ENCODE measurements at places on chromosomes 1 and 21.

DNA sequence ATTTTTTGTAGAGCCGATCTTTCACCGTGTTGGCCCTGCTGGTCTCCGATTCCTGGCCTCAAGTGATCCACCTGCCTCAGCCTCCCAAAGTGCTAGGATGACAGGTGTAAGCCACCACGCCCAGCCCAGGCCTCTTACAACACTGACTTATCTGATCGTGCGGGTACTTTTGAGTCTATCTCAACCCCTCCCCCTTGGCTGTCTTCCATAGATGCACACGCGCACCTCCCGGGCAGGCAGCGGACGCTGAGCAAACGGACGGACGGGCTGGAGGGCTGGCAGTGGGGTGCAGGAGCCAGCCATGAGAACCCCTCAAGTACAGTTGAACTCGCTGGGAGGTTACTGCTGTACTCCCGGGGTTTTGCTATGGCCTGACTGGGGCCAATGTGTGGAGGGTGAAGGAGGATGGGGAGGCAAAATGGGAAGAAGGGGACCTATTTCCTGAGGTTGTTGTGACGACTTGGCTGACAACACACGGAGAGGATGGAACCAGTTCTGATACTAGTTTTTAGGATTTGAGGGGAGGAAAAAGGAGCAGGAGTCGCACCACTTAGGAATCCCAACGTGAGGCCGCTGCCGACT lies 959 bp downstream of the CD58 start:
- peak; percentile 51 for DNase-seq

GRCh38 chr1:2468041-2468472 lies 8.0 kb upstream of the PLCH2 start:
- DNase-seq: peak; percentile 50

DNA sequence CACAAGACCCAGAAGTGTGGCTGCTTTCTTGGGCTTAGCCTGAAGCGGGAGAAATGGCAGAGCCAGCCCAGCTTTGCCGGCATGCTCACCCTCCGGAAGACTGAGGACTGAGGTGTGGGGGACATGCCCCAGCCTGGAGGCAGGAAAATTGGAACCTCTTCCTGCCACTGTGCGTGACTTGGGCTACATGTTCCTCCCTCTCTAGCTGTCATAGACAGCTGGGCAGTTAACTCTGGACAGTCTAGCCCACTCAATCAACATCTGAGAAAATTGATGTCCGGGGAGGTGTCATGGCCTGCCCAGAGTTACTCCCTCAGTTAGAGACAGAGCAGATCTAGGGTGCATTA lies 59.7 kb downstream of the UBE2T start:
- DNase-seq: no peak

DNA sequence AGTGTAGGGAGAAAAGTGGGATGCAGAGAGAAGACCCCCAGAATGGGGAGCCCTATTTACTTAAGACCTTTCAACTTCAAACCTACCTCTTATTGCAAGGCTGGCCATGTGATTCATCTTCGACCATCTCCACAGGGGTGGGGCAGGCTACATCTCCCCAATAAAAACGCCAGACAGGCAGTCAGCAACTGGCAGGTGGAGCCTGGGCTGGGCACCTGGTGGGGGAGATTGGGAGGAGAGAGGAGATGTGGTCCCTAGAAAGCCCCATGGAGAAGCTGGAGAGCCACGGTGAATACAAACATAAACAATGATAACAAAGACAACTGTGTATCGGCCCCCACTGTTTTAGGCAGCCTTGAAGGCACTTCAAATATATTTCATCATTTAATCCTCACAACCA lies 336.7 kb upstream of the PROX1 start:
- DNase-seq: no peak

GRCh38 chr1:24875991-24876506 lies 54.0 kb downstream of the RUNX3 start:
- no peak for DNase-seq

DNA sequence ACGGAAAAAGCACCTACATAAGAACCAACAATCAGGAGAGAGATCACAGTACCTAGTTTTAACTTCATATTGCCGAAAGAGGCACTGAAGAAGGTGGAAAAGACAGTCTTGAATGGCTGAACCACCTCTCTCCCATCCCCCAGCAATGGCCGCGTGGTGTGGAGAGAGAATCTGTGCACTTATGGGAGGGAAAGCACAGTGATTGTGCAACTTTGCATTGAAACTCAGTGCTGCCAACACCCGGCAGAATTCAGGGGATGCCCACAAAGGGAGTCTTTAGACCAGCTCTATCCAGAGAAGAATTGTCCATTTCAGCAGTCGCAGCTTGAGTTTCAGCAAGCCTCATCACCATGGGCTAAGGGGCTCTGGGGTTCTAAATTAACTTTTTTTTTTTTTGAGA lies 186.3 kb upstream of the USP25 start:
- DNase-seq: no peak

GRCh38 chr1:205813755-205814058 lies 709 bp upstream of the SLC41A1 start:
- no peak for DNase-seq

- no peak for DNase-seq
These were observed 113.1 kb upstream of the RGS18 start for GRCh38 chr1:192045131-192045530.

- no peak for DNase-seq
These were observed 949.3 kb downstream of the MRPL39 start for GRCh38 chr21:24658026-24658425.

- no peak for DNase-seq
These were observed 39.8 kb upstream of the LRP8 start for GRCh38 chr1:53367503-53368313.

- no peak for DNase-seq
These were observed 63.6 kb downstream of the NEK7 start for GRCh38 chr1:198220428-198220827.

DNA sequence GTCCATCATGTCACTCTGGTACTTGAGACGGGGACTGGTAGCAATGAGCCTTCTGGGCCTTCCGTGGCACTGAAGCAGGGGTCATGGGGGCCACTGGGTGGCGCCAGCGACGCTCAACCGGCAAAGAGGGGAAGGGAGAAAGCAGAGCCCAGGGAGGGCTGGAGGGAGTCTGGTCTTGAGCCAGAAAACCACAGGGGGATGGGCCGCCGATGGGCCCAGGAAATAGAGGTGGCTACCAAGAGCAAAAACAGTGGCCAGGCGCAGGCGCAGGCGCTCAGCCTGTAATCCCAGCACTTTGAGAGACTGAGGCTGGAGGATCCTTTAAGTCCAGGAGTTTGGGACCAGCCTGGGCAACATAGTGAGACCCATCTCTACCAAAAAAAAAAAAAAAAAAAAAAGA lies 21.8 kb downstream of the EXOC8 start:
- DNase-seq: peak; percentile 30

DNA sequence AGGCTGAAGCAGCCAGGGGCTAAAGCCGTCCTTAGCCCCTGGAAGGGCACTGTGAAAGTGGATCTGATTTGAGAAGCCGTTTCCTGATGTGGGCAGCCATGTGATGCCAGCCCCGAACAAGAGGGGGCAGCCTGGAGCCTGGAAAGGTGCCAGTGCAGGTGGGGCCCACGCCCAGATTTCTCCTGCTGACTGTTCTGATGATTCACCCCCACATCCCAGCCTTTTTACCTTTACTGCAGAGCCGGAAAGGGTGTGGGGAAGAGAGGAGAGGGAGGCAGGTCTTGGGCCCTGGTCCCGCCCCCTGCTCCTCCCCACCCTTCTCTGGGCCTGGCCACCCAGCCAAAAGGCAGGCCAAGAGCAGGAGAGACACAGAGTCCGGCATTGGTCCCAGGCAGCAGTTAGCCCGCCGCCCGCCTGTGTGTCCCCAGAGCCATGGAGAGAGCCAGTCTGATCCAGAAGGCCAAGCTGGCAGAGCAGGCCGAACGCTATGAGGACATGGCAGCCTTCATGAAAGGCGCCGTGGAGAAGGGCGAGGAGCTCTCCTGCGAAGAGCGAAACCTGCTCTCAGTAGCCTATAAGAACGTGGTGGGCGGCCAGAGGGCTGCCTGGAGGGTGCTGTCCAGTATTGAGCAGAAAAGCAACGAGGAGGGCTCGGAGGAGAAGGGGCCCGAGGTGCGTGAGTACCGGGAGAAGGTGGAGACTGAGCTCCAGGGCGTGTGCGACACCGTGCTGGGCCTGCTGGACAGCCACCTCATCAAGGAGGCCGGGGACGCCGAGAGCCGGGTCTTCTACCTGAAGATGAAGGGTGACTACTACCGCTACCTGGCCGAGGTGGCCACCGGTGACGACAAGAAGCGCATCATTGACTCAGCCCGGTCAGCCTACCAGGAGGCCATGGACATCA lies at the start of gene SFN:
Gene SFN, plus strand, starts transcription at position 369 of the 904 bp plus-strand sequence. Its CDS starts 64 bp downstream, at position 433.
- DNase-seq: peak; percentile 49

DNA sequence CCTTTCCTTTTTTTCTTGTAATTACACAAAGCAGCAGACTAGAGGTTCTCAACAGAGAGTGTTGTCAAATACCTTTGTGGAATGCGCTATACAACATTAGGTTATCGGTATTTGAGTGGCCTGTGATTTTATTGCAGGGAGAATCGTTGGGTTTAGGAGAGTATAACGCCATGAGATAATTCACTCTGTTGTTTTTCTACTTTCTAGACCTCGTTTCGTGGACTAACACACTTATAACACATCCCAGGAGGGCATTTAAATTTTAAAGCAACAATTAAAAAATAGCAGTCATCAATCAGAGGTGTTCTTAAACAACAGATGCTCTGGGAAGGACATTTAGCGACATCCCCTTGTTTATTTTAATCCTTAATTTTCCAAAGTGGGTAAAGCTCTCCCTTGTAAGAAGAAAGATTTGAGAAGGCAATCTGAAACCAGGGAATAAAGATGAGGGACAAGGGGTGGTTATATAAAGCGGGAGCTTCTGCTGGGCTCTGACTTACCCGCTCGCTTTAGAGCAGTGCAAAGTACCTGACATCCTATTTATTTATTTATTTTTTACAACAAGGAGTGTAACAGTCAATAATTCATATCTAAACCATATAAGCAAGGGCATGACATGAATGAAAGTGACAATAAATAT lies 4.9 kb downstream of the PBX1 start:
- no peak for DNase-seq

DNA sequence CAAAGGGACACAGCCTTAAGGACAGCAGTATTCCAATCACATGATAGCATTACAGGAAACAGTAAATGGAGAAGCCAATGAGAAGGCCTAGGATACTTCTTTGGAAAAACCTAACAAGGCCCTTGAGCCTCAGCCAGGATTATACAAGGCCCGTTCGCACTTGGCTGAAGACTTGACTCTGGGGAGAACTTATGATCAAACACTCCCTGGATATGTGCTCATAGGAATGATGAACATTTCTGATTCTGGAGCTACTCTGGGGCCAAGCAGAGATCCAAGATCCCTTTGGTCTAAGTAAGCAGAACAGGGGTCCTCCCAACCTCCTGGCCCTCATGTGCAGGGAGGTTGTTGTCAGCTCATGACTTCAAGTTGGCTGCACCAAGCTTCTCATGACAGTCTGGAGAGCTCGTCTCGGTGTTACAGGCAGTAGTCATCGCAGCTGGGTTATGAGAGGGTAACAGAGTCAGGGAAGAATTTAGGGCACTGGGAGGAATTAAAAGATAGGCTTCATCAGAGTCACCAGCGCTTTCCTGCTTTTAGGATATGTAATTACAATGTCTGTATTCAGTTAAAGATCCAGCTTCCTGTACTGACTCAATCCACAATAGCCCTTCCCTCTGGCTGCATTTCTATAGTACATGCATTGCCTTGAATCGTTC lies 92.5 kb upstream of the IRF2BP2 start:
- no peak for DNase-seq

- no peak for DNase-seq
These were observed 346.9 kb upstream of the DAB1 start for GRCh38 chr1:57770772-57771171.

- peak; percentile 71 for DNase-seq
These were observed 21.9 kb upstream of the MORC3 start for GRCh38 chr21:36297938-36298572.

DNA sequence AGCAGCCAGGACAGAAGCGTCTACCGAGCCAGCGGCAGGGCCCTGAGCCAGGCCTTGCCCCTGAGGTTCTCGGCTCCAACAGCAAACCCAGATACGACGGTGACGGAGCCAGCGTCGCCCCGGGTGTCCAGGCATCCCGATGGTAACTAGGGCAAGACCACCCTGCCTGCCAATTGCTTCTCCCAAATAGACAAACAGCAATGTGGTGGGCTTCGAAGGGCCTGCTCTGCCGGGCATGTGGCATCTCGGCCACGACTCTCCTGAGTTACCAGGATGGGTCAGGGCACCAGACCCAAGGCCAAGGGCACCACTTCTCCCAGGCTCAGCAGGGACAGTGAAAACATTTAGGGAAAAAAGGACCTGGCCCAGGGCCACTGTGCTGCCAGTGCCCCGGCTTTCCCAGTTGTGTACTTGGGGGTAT lies 3.2 kb upstream of the ACTRT2 start:
- DNase-seq: no peak

DNA sequence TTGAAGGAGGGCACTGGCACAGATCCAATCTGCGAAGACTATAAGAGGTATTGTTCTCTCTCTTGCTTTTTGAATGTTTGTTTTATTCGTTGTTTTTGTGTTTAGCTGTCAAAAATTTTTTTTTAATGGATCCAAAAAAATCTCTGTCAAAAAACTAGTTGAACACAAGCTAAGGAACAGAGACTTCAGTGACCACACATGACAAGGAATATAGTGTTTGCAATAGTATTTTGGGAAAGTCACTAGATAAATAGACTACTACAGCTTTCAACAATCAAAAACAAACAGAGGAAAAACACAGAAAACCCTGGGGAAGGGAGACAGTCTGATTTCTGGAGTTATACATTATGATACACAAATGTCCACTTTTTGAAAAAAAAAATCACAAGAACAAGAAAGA lies 36.9 kb upstream of the COA6 start:
- DNase-seq: no peak

GRCh38 chr1:243253926-243254232 lies 1.2 kb downstream of the CEP170 start:
- DNase-seq: no peak

DNA sequence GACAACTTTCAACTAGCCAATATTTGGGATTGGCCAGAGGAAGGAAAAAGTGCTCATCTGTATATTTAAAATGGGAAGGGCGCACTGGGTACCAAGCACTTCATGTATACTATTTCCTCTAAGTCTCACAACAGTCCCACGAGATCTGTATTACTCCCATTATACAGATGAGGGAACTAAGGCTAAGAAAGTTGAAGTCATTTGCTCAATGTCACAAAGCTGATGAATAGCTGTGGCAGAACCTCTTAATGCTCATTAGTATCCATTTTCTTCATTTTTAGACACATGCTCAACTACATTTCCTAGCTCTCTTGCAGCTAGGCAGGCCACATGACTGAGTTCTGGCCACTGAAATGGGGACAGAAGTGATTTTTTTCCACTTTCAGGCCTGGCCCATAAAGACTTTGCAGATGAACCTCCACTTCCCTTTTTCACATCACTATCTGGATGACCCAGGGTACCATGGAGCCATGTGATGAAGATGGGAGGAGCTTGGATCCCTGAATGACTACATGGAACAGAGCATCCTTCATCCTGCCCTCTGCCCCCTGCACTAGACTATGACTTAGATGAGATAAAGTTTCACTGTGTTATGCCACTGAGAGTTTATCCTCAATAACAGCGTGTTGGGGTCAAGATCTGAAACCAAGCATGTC lies 31.8 kb downstream of the ATF3 start:
- DNase-seq: no peak

DNA sequence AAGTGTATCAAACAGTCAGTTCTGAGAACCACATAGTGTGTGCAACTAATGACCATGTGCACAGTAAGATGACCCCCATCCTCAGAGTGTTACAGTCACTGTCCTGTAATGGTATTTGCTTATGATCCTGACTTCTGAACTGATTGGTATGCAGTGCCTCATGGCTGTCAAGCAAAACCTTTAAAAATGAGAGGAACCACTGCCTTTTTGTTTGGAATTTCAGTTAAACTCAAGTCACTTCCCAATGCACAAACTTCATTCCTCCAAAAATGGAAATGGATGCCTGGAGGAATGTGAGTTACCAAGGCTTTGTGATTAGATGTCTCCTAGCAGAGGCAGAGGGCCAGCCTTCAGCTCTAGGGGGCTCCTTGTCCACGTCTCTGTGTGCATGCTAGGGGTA lies 10.5 kb downstream of the C1orf198 start:
- no peak for DNase-seq
